ENCODE measurements at places on chromosomes 5 and 9. TPM values are rescaled to one million over a fixed set of nuclear protein-coding genes. Genes with fewer than 3 reads are reported as not detected.

Gene CDH9
- not detected for total RNA-seq

Gene SLC25A48
- total RNA-seq, result not detected

Gene NFIB
- total RNA-seq, result 26.2 TPM

Gene ECSCR
- not detected for total RNA-seq

Gene MRPS27
- total RNA-seq, result 98.1 TPM

Gene DIPK1B
- not detected for total RNA-seq

Gene SLC25A2
- 0.59 TPM for total RNA-seq

Gene PKD2L2
- total RNA-seq, result under 0.01 TPM

Gene OGN
- total RNA-seq, result 0.88 TPM

Gene TLR4
- 46.7 TPM for total RNA-seq

Gene ADAMTS2
- 203 TPM for total RNA-seq

Gene CDC20B
- not detected for total RNA-seq

Gene ASPN
- total RNA-seq, result 1.2 TPM

Gene CARD9
- total RNA-seq, result 5.1 TPM

Gene AHRR
- total RNA-seq, result 52.2 TPM

Gene PCDHA9
- total RNA-seq, result 0.29 TPM

Gene ARAP3
- total RNA-seq, result 2.1 TPM

Gene CARD6
- total RNA-seq, result 19.5 TPM

Gene SLC24A2
- under 0.01 TPM for total RNA-seq

Gene TMEM171
- total RNA-seq, result 8.0 TPM

Gene HK3
- 1.8 TPM for total RNA-seq

Gene ENG
- total RNA-seq, result 60.8 TPM

Gene SOX30
- under 0.01 TPM for total RNA-seq

Gene SV2C
- not detected for total RNA-seq

Gene N4BP3
- total RNA-seq, result under 0.01 TPM

Gene F2RL1
- 5.3 TPM for total RNA-seq

Gene FGD3
- total RNA-seq, result not detected

Gene SOHLH1
- not detected for total RNA-seq

Gene SUSD3
- total RNA-seq, result 0.36 TPM

Gene CCDC192
- total RNA-seq, result not detected

Gene LCN10
- total RNA-seq, result not detected

Gene PCDHB8
- total RNA-seq, result 0.36 TPM

Gene RPS14
- total RNA-seq, result 1,720 TPM

Gene IL3
- not detected for total RNA-seq

Gene PCDHA7
- 0.72 TPM for total RNA-seq

Gene GNA14
- total RNA-seq, result 0.72 TPM

Gene BHMT
- not detected for total RNA-seq

Gene TICAM2
- total RNA-seq, result 9.1 TPM

Gene ARRDC1
- total RNA-seq, result 11.9 TPM

Gene PAPPA
- 86.9 TPM for total RNA-seq

Gene AK6
- 13.6 TPM for total RNA-seq

Gene FAT2
- 0.59 TPM for total RNA-seq
